ENCODE measurements at places on chromosomes 3 and 15.

DNA sequence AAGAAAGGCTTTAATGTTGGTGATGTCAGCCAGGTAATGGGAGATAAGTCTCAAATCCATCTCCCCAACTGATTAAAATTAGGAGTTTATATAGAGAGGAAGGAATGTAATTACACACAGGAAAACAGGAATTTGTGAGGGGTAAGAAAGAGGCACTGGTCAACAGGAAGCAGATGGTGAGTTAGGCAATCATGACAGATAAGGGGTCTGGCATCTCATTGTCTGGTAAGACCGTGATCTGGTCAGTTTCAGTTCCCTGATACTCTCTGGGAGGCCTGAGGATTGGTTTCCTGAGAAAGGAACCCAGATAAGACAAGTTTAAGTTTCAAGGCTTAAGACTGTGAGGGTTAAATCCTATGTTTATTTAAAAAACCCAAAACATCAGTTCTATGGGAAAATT is 414.7 kb upstream of the ARRDC4 start:
- no peak for DNase-seq

- no peak for DNase-seq
These were observed 106.8 kb downstream of the FOXB1 start for GRCh38 chr15:60110909-60111308.

DNA sequence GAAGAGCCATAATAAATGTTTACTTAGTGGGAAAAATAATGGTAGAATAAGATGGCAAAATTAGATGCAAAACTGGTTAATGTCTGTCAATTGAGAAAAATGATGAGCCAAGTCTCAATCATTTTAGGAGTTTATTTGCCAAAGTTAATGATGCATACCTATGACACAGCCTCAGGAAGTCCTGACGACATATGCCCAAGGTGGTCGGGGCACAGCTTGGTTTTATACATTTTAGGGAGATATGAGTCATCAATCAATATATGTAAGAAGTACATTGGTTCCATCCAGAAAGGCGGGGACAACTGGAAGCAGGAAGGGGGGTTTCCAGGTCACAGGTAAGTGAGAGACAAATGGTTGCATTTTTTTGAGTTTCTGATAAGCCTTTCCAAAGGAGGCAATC is 31.5 kb downstream of the CLEC3B start:
- DNase-seq = no peak

DNA sequence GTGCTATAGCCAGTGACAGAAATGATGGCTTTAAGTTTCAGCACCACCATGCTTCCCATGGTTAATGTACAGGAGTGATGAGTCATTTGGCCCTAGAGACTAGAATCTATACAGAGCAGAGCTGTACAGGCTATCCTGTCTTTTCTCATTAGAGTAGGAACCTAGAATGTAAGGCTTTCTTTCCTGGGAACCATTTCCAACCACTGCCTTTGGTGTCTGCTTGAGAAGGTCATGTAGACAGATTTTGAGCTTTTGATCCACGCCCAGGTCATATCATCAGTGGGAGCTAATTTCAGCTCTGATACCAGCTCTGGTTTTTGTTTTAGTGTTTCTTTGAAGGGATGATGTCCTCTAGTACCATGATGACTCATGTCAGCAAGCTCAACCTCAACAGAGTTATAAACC is 543.1 kb downstream of the NTRK3 start:
- no peak for DNase-seq

DNA sequence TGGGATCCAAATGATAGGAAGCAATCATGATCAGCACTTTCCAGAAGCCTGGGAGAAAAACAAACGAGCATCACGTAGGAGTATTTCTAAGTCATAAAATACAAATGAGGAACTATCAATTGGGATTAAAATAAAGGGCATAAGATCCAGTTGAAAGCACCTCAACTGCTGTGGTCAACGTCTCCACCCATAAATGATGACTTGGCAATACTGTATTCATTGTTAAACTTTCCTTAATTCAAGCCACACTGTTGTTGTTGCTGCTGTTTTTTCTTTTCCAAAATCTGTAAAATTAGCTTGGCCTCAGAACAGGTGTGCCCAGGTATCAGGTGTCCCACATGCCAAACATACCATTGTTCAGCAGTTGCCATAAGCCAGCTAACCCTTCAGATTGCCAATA is 395.8 kb downstream of the NTRK3 start:
- no peak for DNase-seq

DNA sequence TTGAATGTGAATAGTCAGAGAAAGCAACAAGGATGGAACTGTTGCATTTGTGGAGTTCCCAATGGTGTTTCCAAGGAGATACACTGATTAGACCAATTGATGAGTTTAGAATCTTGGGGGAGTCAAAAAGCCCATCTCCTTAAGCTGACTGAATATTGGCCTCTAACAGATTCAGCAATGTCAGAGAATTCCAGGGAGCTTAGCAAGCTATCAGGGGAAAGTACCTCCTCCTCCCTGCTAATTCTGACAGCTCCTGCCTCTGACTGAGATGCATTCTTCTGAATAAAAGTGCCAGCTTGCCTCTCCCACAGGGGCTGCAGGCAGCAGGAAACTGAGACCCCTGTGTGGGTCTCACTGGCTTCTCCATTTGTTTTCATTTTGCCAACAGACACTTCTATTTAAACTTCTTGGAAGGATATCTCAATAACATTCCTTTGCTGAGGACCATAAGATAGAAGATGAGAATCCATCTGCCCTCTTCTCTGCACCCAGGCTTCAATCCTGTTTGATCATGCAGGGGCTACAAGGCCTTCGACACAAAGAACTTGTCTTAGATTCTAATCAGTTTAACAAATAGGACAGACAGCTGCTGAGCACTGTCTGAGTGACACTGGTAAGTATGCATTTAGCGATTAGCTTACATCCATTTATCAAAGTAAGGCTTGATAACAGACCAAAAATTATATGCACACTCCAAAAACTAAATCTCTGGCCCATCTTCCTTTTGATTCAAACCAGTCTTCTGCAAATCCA is 1080.8 kb downstream of the TUSC7 start:
- no peak for DNase-seq

DNA sequence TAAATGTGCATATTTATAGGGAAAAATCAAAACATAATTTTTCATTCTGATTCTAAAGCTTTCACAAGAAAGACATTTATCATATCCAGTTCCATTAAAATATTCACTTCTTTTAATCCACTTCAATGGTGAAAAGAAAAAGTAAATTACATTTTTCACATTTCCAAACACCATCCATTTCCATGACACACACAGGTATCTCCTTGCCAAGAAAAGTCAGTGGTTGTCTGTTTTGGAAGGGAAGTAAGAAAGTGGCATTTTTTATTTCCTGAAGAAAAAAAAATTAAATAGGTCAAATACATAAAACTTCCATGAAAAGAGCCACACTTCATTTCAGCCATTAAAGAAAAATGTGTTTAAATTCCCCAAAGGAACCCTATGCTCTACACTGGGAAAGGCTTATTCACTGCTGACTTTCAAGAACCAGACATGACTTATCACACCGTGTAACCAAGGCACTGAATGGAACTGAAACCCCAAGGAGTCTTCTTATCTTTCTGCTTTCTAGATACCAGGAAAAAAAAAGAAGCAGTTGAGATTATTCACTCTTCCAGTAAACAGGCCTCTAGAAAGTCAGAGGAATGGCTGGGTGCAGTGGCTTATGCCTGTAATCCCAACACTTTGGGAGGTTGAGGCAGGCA is 44.5 kb downstream of the OSBPL10 start:
- no peak for DNase-seq

DNA sequence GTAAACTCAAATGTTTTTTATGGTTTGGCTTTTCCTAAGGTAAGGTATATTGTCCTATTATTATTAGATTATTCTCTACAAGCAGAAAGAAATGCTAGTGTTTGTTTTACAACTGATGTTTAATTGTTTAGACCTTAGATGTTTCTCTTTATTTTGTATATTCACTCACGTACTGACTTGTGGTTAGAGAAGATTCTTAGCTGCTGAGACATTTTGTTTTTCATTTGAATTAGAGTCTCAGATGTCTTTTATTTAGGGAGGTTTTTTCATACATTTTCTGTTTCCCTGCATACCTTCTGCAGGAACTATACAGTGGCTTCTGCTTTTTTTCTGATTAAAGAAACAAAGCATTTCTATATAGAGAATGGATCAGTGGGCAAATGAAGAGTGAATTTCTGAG is 110.9 kb downstream of the MYRIP start:
- DNase-seq = no peak

DNA sequence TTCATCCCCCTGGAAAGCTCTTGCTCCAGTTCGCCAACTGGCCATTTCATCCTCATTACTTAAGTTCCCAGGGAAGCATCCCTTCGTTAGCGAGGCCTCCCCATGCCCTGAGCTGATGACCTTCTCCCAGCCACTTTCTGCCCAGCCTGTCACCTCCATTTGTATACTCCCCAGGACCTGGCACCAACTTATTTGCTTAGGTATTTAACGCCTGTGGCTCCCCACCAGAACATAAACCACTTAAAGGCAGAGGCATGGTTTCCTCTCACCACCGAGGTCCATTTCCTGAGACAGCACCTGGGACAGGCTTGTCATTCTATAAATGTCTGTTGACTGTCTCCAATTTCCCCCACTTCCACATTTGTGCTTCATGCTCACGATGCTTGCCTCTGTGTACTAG is 189.0 kb downstream of the ZNF621 start:
- no peak for DNase-seq

- no peak for DNase-seq
These were observed 31.1 kb upstream of the SETD2 start for GRCh38 chr3:47194994-47195393.

- DNase-seq = no peak
These were observed 700.5 kb upstream of the NAALADL2 start for GRCh38 chr3:174158674-174159073.

GRCh38 chr3:111952086-111952485 is 26.7 kb upstream of the ABHD10 start:
- DNase-seq = no peak

GRCh38 chr3:117558681-117559080 is 849.1 kb downstream of the TUSC7 start:
- DNase-seq = no peak

- DNase-seq = no peak
These were observed 643 bp upstream of the LMCD1 start for GRCh38 chr3:8500989-8501370.
